ENCODE measurements at places on chromosomes 7 and 10.
A peak's percentile ranks its signal among the peaks of the same experiment; 100 is the strongest.

GRCh38 chr7:63900394-63901203, 98.0 kb upstream of the ZNF722 start:
- peak; percentile 93 for DNase-seq

GRCh38 chr7:151435103-151435916, 4.6 kb downstream of the CRYGN start:
- DNase-seq = no peak

DNA sequence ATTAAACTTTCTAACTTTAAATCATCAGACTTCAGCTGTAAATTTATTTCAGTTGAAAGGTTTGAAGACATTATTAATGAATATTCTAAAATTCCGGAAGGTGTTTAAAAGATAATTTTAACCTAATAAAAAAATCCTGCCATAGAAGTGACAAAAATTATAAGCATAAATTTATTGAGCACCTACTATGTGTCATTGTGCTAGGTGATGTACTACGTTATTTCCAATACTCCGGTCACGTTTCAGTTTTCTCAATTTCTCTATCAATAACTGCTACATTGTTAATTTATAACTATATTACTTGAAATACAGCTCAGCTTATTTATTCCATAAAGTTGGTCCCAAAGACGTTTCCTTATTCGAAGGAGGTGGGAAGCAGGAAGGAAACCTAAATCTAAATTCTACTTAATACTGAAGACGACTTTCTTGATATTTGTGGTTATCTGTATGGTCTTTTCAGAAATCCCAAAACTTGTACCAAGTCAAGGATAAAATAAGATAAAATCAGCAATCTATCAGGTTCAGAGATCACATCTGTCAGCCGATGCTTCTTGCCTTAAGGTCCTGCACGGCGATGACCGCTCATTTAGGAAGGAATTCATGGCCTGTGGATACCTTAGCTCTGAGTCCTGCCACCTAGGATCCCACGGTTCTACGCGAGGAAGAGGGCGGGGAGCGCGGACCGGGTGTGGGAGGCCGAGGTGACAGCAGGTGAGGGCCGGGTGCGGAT, 1.2 kb upstream of the ZEB1 start:
- peak; percentile 86 for DNase-seq

GRCh38 chr10:18203471-18203870, 63.2 kb downstream of the CACNB2 start:
- DNase-seq = no peak

DNA sequence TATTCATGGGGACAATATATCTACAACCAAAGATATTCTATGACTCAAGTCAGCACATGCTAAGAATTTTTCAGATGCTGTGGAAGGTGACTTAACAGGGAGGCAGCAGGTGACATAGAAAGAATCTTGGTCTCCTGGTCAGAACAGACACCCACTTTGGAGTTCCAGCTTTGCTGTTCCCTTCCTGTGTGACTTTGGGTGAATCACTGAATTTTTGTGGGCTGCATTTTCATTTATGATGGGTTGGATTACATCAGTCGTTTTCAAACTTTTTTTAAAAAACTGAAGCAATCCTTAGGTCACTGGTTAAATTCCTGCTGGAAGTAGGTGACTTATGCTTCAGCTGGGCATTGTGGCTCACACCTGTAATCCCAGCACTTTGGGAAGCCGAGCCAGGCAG, 24.9 kb downstream of the RGR start:
- no peak for DNase-seq

DNA sequence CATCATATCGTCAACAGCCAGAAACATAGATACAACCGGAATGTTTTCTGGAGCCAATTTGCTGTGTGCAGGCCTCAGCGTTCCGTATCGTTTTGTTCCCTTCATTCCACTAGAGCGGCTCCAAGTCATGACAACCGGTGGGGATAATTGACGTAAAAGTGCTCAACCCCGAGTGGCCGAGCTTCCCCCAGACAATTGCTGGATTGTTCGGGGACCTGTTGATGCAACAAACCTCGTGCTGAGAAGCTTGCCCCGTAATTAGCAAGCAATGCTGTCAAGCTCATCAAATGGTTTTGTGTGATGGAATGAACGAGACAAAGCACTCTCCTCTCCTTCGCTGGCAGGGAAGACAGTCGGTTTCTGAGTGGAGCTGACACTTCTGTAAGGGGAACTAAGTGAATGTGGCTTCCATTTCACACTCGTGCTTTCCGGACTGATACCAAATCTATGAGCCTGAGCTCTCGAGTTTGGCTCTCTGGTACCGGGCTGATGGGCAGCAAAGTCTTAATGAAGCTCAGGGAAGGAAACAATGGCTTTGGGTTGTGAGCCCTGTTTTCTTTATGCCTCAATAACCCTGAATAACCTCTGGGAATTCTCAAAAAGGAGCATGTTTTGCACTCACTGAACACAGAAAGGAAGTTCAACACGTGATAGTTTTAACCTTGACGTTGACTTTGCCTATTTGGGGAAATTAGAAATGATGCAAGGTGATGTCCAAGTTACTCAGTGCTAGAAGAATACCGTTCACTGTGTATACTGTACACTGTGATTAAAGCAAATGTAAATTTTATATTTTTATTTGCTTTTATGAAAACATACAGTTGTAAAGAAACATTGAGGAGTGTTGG, 220.5 kb downstream of the BAMBI start:
- DNase-seq = no peak

GRCh38 chr10:34006471-34006870, 672.0 kb upstream of the NRP1 start:
- no peak for DNase-seq

DNA sequence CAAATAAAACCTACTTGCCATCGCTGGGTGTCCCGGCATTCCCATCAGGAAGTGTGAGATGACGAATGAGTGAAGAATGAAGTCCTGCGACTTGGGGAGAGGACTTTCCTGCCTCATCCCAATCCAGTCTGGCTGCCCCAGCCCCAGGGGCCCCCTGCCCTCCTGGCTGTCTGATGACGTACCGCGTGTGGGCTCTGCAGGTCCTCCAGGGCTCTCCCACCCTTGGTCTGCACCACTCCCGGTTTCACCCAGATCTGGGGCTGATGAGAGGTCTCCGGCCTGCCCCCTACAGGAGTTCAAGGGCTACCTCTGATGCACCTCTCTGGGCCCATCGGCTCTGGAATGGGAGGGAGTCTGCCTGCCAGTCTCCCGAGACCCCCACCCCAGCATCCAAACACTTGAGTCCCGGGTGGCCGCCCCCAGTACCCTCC, 9.8 kb downstream of the ATP6V1F start:
- no peak for DNase-seq

DNA sequence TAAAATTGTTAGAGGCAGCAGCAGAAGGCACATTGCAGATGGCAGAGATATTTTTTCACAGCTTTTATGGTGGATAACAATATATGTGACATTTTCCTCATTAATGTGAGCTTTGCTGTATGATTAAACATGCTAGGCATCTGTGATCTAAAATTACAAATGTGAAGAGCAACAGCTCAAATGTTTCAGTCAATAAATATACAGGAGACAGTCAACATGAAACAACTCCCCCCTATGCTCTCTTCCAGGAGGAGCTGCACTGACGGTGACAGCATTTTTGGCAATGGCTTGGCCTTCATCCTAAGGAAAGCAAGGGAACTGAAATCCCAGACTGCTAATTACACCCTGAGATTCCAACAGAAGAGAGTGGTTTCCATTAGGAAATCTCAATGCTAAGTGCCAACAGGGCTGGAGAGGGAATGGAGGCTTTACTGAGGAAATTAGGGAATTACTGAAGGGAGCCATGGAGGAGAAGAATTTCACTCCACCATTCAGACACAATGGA, 51.4 kb upstream of the GRB10 start:
- no peak for DNase-seq
